ENCODE measurements at places on chromosomes 6 and 20.

DNA sequence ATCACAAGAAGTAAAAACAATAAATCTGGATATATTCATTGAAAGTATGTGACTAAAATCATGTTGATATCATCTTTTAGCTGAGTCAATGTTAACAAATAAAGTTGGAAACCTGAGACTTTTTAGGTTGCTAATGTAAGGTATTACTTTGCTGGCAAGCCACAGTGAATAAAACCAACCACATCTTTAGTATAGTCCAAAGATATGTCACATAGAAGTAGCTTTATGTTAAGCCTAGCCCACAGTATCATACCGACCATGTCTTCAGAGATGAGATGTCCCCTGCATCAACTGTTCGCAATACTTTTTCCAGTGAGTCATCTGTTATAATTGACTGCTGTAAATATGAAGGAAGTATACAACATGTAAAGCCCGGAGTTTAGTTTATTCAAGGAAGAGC is 107.6 kb upstream of the MCHR2 start:
- DNase-seq: no peak

GRCh38 chr6:116633685-116634084 is 17.4 kb downstream of the RSPH4A start:
- no peak for DNase-seq

GRCh38 chr6:94751641-94752329 is 825.5 kb upstream of the MANEA start:
- DNase-seq: no peak

GRCh38 chr6:109187399-109188114 is 92.2 kb downstream of the CEP57L1 start:
- DNase-seq: peak; percentile 29

DNA sequence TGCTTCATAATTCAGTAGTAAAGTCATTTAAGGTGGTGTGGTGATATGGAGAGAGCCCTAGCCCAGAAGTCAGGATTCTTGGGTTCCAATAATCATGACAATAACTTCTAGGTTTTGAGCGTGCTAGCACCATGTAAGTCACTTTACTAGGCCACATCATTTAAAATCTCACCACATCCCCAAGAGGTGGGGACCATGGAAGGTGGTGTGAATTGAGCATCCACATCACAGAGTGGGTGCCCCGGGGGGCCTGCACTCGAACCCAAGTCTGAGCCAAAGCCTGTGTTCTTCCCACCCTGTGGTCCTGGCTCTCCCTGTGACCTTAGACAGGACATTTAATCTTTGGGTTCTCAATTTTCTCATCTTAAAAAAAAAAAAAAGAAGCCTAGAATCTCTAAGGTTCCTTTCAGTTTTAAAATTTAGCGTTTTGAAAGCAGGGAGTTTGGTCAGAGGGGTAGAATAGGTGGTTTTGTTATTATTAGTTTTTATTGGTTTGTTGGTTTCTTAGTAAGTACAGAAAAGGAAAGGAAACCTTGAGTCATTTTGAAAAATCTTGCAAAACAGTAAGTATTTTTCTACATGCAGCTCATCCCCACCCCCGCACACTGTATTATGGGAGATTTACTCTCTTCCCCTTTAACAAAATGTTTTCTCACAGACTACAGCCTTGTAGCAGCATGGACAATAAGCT is 26.4 kb downstream of the ARMC2 start:
- no peak for DNase-seq

DNA sequence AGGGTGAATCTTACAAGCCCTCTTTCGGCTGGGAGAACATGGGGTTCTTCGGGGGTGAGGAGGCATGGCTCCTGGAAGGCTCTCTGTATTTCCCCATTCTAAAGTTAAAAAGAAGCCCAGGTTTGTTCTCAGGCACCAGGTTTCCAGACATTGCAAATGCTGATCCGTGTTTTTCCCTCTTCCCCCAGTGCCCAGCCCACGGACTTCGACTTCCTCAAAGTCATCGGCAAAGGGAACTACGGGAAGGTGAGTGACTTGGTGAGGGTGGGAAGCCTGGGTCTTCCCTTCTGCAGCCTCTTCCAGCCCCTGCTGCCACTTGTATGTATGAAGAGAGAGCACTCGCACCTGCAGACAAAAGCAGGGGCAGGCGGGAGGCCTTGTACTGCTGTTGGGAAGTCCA is 8.7 kb downstream of the SGK2 start:
- DNase-seq: no peak

DNA sequence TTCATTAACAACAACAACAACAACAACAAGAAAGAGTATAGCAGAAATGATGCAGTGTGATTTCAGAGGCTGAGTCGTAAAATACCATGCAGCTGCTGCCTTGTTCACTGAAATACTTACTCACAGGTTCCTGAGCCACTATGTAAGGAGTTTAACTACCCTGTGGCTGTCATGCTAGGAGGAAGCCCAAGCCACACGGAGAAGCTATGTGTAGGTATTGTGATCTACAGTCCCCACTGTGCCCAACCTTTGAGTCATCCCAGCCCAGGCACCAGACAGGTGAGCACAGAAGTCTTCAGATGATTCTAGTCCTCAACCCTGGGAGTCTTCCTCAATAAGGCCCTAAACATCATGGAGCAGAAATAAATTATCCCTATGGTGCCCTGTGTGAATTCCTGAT is 14.6 kb upstream of the RALY start:
- no peak for DNase-seq

GRCh38 chr6:53411451-53411850 is 62.7 kb upstream of the ELOVL5 start:
- no peak for DNase-seq

DNA sequence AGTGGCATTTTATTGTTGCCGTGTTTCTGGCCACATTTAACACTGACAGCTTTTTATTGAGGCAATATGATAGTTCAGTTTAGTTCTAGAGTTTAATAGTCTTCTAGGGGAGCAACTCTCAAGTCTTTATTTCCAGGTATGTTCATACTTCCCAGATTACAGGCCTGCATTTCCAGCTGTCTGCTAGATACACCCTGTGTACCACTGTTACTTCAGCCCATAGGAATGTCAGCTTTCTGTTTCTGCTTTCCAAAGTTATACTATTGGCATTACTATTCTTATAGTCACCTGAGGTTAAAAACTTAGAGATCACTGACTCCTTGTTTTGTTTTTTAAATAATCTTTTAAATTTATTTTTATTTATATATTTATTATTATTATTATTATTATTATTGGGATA is 7.6 kb downstream of the ZNF451 start:
- no peak for DNase-seq

- DNase-seq: no peak
Measured at GRCh38 chr20:38615283-38615682, 13.7 kb downstream of the ARHGAP40 start.

DNA sequence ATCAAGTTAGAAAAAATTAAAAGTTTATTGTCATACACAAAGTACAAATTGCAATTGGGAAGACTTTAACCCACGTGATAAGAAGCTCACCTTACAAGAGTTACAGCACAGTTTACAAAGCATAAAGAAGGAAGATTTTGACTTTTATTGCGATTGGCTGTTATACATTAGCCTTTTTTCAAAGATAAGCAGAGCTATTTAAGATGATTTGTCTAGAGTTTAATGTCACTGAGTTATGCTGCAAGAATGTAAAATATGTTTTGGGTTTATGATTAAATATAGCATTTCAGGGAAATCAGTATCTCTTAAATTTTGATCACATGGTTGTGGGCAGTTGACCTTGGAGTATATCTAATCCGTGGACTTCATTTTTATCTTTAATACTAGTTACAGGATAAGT is 664.2 kb upstream of the PTCHD4 start:
- no peak for DNase-seq

- no peak for DNase-seq
Measured at GRCh38 chr6:28709478-28710349, 184.0 kb downstream of the GPX5 start.

GRCh38 chr20:35954907-35955251 is 577 bp upstream of the SCAND1 start:
- DNase-seq: no peak

DNA sequence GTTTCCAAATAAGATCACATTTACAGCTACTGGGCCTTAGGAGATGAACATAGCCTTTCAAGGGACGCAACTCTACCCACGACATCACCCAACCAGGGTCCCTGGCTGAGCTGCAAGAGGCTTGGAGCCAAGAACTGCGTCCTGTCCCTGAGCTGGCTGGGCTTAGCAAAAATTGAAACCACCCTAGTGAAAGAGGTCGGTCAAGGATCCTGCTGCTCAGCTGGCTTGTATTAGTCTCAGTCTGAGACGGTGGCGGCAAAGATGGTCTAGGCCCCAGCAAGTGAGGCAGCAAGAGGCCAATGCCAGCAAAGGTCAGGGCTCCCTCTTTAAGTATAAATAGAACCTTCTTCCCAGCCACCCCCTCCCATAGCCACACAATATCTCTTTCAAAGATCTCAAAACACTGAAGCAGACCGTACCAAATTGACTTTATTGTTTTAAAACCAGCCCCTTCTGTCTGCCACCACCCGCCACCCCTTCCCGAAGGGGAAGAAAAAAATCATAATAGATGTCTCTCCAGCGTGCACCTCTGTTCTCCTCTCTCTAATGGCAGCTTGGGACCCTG is 140.5 kb downstream of the EYA2 start:
- no peak for DNase-seq

DNA sequence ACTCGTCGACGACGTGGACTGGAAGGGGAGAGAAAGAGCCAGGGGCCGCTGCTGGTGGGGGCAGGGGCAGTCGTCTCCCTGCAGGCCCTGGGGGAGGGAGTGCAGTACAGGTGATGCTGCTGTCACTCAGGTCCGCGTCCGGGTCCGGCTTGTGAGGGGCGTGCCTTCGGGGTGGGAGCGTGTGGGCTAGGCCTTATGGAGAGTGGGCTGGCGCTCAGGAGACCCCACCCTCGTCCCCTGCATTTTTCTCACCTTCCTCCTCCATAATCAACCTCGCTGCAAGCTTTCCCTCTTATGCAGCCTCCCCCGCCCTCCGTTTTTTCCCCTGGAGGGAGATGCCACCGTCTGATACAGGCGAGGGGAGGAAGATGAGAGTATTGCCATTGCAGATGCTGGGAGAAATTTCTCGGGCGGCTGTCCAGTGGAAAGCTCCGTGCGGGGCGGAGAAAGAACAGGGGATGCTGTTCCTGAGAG is 632 bp downstream of the PCMT1 start:
- DNase-seq: peak; percentile 62

DNA sequence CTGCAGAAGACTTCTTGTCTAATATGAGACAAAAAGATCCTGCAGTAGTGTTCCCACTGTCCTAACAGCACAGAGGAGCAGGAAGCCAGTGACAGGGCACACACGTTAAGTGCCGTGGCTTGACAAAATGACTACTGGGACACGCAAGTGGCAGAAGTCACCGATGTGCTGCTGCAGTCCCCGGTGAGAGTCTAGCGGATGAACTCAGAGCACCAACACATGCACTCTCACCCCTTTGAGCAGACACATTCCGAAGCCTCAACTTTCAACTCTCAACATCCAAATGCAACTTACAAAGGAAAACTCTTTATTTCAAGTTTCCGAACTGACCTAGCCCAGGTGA is 898 bp downstream of the LAMA4 start:
- peak; percentile 16 for DNase-seq

GRCh38 chr6:122222761-122223160 is 176.7 kb upstream of the HSF2 start:
- no peak for DNase-seq

DNA sequence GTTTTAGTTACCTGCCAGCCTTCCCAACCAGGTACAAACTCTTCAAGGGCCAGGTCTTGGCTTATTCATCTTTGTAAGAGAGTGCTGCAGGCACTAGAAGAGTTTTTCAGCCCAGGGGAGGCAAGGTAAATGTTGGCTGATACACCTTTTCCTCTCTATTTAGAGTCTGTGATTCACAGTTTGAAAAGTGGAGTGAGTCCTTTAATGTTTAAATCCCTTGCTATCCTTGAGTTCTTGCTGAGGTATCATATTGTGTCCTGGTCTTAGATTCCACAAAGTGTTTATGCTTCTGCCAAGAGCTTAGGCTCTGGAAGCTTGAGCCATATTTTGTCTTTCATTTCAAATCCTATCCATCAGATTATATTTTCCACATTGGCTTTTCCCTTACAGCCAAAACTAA is 52.8 kb upstream of the CITED2 start:
- no peak for DNase-seq

DNA sequence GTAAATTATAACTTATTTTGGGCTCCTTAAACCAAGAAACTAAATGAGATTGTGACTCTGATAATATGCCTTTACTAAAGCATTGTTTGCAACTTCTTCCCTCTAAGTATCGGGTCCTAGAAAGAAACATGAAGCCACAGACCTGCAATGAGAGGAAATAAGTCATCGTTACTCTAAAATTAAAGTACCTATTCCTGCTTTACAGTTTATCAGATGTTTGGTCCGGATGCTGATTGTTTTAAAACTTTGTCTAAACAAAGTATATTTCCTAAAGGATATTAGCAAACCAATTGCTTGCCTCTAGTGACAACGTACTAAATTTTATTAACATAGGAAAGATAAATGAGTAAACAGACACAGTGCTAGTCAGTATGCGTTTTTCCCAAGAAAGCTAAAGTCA is 216.8 kb downstream of the GJA1 start:
- DNase-seq: no peak

- DNase-seq: no peak
Measured at GRCh38 chr20:62834967-62835730, 18.3 kb downstream of the COL9A3 start.

- DNase-seq: no peak
Measured at GRCh38 chr6:165704045-165704748, 41.2 kb upstream of the PDE10A start.

DNA sequence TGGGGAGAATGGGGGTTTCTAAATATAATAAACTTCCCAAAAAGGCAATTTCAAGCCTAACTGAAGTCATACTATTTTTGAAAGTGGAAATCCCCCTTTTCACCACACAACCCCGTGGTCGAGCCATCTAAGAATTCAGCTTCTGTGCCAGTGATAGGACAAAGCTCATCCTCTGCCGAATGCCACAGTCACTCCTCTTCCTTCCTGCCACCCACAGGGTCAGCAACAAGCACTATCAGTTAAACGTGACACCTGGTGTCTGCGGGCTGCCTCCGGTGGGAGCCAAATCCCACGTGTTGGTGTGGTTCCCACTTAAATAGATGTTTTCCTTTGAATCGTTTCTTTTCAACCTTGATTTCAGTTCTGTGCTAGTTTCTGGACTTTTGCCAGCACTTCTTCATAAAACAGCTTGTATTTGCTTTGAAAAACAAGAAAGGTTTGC is 60.7 kb downstream of the TNFAIP3 start:
- peak; percentile 29 for DNase-seq

GRCh38 chr6:109092074-109092473 is 2.6 kb downstream of the SESN1 start:
- DNase-seq: no peak

GRCh38 chr6:146635165-146635564 is 36.4 kb downstream of the ADGB start:
- no peak for DNase-seq

- no peak for DNase-seq
Measured at GRCh38 chr6:83071023-83071422, 3.6 kb downstream of the DOP1A start.
